ENCODE measurements at places on chromosomes 1 and 21. TPM values are rescaled to one million over a fixed set of nuclear protein-coding genes. Genes with fewer than 3 reads are reported as not detected.

FCRL5 gene
- total RNA-seq = 0.03 TPM

LCE2A gene
- total RNA-seq = not detected

ZNF648 gene
- not detected for total RNA-seq

SLC45A3 gene
- total RNA-seq = 5.0 TPM

SPATA6 gene
- total RNA-seq = 1.9 TPM

MX2 gene
- total RNA-seq = not detected

TRIM63 gene
- total RNA-seq = 1.4 TPM

TRIM46 gene
- total RNA-seq = 2.4 TPM

MYCL gene
- 1.4 TPM for total RNA-seq

ELAPOR1 gene
- 0.63 TPM for total RNA-seq

IFI44L gene
- total RNA-seq = not detected

All from A549 treated with Mapracorat at 1 μM for 4 hours (cell line).